ENCODE measurements at places on chromosomes 3 and 15.

DNA sequence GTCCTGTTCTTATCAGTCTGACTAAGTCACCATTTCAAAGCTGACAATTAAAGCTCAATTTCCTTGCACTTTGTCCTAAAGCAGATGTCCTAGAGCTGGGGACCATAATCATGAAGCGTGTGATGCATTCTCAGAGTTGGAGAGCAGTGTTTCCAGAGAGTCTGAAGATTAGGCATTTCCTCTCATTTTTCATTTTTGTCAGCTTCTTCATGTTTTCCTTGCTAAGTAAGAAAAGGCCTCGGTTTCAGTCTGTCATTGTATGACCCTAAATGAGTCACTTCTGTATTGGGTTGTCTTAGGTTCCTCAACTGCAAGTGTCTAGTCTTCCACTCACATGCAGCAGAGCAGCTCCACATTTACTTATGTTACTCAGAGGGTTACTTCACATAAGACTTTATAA, 257.2 kb upstream of the TPRG1 start:
- peak; percentile 73 for DNase-seq

DNA sequence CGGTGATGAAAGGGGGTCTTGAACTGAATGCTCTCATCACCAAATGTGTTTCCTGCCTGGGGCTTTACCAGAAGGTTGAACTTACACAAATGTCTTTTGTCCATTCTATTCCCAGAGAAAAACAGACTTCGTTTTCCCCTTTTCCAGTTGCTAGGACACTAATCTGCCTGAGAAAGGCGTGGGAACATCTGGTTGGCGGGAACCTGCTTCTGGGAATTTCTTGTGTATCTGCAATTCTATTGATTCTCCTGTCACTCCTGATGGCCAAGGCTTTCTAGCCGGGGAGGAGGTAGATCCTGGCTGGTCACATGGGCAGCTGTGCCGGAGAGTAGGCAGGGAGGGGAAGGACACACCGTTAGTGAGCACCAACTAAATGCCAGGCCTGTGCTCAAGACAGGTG, 31.1 kb upstream of the CCDC174 start:
- DNase-seq = no peak

GRCh38 chr15:67386947-67387346, 132.4 kb downstream of the IQCH start:
- peak; percentile 12 for DNase-seq

DNA sequence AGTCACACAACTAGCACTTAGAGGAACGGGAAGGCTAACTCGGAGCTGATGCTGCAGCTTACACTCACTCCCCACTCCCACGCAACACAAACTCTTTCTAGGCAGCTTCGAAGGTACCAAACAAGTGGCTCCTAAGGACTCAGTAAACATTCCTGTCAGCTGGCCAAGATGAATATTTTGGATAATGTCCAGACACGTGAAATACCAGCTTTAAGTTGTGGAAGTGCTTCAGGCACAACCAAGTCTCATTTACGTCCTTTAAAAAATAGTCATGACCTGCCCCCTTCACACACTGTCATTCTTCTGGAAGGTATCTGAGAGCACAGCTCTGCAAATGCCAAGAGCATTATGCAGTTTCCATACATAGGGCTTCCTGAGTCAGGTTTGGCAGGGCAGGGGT, 1005.9 kb upstream of the CFAP20DC start:
- peak; percentile 47 for DNase-seq

- no peak for DNase-seq
Measured at GRCh38 chr15:76664895-76665294, 240.2 kb downstream of the SCAPER start.

- peak; percentile 32 for DNase-seq
Measured at GRCh38 chr3:161920196-161920595, 423.6 kb downstream of the OTOL1 start.

GRCh38 chr15:59885832-59886231, 118.3 kb upstream of the FOXB1 start:
- peak; percentile 19 for DNase-seq

GRCh38 chr3:71692139-71692538, 33.1 kb downstream of the EIF4E3 start:
- no peak for DNase-seq

- peak; percentile 84 for DNase-seq
Measured at GRCh38 chr3:27483117-27484014, 818 bp downstream of the SLC4A7 start.

- DNase-seq = peak; percentile 80
Measured at GRCh38 chr3:141240687-141241615, 9.3 kb downstream of the PXYLP1 start.

- DNase-seq = peak; percentile 31
Measured at GRCh38 chr15:39102431-39102830, 478.4 kb upstream of the THBS1 start.

- DNase-seq = no peak
Measured at GRCh38 chr3:171266740-171267073, 193.5 kb downstream of the TNIK start.

DNA sequence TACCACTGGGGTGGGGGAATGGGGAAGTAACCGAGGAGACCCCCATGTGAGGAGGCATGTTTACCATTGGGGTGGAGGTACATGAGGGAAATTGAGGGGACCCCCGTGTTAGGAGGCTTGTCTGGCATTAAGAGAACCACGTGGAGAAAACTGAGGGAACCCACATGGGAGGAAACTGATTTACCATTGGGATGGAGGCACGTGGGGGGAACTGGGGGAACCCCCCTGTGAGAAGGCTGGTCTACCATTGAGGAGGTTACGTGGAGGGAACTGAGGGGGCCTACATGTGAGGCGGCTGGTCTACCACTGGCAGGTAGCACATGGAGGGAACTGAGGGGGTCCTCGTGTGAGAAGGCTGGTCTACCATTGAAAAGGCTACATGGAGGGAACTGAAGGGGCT, 159.4 kb downstream of the FBLN2 start:
- no peak for DNase-seq

GRCh38 chr15:62856466-62857246, 185.9 kb upstream of the TPM1 start:
- DNase-seq = no peak

DNA sequence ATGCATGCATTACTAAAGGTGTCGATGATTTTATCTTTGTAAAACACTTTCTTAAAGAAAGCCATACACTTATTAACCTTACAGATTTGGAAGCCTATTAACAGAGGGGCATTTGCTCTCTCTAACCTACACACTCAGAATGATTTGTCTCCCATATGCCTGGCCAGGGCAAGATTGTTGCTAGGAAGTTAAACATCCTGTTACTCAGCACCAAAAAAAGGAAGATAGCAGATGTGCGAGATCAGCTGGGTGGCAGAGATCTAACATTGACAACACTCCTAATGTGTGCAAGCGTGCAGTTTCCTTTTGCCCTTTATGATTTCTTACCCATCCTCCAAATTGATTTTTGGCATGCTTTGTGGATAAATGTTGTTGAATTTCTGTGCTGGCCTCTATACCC, 73.9 kb upstream of the TMEM108 start:
- no peak for DNase-seq

- peak; percentile 15 for DNase-seq
Measured at GRCh38 chr3:175932586-175932985, 1073.5 kb downstream of the NAALADL2 start.

GRCh38 chr15:85504749-85505676, 124.6 kb downstream of the AKAP13 start:
- peak; percentile 73 for DNase-seq

GRCh38 chr3:172536993-172537419, 13.8 kb upstream of the TNFSF10 start:
- no peak for DNase-seq
